Hematopoietic multipotent progenitor cell treated with erythropoietin and hydrocortisone succinate and interleukin-3 and kit ligand, for 15 days (in vitro differentiated cells): ENCODE measurements at places on chromosomes 5 and 9.

DNA sequence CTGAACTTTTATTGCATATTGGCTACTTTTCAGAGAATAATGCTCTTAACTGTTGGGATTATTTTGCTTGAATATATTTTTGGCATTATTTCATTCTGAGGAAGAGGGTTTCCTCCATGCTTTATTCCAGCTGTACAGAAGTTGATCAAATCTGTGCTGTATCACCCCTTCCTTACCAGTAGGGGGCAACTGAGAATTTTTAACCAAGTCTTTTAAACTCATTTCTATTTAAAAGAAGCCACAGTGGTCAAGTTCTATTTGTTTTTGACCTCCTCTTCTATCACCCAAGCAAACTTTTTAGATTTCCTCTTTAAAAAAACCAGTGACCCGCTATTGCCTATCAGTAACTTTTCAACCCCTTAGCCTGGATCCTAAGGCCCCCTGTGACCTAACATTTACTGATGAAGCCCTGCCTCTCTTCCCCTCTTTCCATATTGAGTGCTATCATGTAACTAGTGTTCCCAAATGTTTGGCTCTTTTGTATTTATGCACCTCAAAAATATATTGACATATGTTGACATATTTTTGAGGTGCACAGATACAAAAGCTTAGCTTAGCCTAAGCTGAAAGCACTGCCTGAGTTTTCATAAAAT lies 80.6 kb downstream of the FBXO4 start:
- peak; percentile 12 for DNase-seq

DNA sequence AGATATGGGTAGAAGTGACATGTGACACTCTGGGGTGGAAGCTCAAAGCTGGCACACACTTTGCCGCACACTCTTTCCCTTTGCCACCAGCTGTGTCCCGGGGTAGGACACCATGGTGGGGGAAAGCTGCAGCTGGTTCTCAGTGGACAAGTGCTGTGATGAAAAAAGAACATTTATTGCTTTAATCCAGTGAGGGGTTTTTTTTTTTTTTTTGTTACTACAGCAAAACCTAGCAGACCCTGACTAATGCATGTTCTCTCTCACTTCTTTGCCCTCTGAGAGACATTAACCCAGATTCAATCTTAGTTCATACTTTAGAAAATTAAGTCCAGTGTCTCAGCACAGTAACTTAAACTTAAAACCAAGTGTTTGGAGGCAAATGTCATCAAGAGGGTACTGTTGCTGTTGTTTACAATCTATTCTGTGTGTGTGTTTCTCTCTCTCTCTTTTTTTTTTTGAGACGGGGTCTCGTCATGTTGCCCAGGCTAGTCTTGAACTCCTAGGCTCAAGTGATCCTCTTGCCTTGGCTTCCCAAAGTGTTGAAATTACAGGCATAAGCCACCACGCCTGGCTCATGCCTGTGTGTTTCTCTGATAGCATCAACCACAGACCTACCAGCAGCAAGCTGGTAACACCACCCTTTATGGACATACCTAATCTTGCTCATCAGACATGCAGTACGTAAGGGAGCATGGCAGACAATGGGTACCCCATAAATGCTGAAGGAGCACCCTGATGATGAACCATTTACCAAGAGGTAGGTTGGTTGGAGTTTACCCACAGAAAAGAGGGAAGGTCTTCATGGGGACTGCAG lies 84.7 kb upstream of the TBC1D2 start:
- DNase-seq: no peak

- no peak for DNase-seq
Observed at GRCh38 chr9:83349031-83349430, 189.2 kb downstream of the FRMD3 start.

- no peak for DNase-seq
Observed at GRCh38 chr5:35856765-35857351, at the start of gene IL7R. IL7R (plus strand) TSS chr5:35856891; CDS start chr5:35856978, 87 bp downstream.

DNA sequence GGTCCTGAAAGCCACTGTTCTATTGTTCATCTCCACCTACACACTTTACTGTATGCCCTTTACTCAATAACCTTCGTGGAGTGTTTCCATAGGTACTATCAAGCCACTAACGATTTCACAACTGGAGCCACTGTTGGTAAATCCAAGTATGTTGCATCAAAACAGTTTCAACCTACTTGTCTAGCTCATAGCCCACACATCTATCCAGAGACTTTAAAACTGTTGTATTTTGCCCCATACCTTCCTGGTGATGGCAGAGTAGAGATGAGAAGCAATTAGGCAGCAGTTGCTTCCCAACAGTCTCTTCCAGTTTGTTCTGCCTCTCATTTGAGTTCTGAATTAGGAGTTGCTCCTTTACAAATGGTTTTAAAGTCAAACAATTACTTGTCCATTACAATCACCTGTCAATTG lies 607 bp downstream of the FAXDC2 start:
- no peak for DNase-seq

GRCh38 chr5:115873392-115873791 lies 31.7 kb downstream of the AP3S1 start:
- DNase-seq: no peak

- no peak for DNase-seq
Observed at GRCh38 chr5:159704160-159704559, 212.1 kb upstream of the ADRA1B start.

DNA sequence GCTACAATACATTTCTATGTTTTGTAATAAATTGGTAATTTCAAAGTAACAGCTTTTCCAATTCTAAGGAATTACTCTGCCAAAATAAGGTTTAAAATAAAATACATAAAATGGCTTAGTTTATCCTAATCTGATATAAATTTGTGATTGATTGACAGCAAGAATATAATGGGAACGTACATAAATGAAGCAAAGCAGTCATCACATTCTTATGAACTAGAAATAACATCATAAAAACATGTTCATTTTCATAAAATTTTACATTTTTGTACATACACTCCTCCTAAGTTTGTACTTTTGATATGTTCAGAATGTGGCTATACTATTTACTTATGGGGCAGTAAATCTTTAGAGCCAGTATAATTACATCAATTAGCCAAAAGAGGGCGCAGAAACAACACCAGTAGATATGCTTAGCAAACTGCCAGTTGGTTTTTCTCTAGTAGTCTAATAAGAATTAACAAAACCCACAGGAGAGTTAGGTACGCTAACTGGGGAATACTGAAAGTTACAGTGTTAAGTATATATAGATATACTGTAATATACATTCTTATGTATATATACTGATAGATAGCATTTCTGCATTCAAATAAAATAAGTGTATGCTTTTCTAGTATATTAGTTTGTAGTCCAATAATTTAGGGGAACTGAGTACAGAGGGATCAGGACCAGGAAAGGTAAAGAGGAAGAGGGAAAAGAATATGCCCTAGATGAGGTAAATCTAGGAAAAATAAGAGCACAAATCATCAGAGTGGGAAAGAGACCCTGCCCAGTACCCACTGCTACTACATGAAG lies 76.8 kb downstream of the ZDHHC21 start:
- DNase-seq: peak; percentile 38

DNA sequence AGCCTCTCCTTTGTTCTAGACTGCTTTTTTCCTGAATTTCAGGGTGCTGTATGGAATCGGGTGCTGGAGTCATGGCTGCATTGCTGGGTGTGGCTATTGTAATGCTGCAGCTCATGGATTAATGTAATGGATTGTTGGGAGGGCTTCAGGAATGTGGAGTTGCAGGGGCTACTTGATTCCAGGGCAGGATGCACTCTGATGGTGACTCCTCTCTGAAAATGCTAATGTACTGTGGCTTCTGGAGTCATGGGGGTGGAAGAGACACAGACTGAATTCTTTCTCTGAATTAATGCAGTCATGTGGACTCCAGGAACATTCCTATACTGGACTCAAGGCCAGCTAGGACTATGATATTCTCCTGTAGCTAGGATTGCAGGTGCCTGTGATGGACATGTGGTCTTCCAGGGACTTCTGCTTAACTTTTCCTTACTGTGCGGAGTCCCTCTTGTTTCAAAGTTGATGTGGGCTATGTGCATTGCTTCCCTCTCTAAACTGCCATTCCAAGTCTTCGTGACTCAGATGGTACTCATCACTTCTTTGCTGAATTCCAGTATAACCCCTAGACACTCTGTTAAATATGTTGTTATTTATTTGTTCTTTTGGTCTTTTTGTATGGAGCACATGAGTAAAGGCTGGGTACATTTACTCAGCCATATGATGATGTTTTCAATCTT lies 396.2 kb downstream of the KCTD16 start:
- no peak for DNase-seq

DNA sequence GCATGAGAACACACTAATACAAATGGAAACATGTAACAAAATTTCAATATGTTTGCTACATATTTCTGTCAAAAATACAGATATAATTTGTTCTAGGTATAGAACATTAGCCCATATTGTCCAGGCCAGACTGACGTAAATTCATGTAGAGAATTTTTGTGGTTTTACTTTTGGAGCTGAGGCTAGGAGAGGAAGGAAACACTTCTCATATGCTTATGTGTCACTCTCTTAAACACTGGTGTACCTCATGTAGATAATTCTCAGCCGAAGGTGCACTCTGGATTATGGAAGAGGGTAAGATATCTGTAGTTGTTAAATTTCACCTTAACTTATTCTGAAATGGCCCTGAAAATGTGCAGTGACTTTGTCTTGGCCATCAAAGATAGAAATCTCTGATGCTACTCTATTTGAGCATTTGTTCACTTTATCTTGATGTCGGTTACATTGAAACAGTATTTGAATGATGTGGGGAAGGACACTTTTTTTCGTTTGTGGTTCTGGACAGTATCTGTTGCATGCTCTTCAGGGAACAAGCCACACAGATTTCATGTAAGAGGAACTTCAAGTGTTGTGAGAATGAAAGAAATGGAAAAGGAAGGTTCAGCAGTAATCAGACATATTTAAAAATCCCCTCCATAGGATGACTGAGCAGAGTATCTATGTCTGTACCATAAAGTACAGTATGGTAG lies 202.7 kb downstream of the SPATA31D1 start:
- no peak for DNase-seq

DNA sequence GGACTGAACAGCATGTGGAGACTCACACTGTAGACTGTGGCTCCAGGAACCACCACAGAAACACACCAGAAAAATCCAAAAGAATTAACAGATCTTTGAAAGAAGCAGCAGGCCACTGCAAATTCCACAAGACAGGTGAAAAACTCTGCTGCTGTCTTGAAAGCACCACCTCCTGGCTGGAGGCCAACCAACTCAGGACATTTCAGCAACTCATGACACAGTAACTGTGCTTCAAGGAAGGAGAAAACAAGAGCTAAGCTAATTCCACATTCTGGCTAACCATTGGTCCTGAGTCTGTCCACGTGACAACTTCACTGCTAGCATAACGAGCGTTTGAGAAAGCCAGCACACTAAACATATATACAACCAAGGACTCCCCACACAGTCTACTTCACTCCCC lies 625.1 kb downstream of the PRELID2 start:
- no peak for DNase-seq
